C1 segment of cervical spinal cord (tissue), 14 donors: ENCODE measurements at places on chromosomes 1 and 21.

GRCh38 chr1:204726478-204726877 lies 40.9 kb upstream of the LRRN2 start:
- no peak for DNase-seq

GRCh38 chr1:94592571-94592920 lies 51.0 kb upstream of the F3 start:
- peak; percentile 13 for DNase-seq

- no peak for DNase-seq
Measured at GRCh38 chr1:219661464-219662092, 48.7 kb upstream of the ZC3H11B start.

DNA sequence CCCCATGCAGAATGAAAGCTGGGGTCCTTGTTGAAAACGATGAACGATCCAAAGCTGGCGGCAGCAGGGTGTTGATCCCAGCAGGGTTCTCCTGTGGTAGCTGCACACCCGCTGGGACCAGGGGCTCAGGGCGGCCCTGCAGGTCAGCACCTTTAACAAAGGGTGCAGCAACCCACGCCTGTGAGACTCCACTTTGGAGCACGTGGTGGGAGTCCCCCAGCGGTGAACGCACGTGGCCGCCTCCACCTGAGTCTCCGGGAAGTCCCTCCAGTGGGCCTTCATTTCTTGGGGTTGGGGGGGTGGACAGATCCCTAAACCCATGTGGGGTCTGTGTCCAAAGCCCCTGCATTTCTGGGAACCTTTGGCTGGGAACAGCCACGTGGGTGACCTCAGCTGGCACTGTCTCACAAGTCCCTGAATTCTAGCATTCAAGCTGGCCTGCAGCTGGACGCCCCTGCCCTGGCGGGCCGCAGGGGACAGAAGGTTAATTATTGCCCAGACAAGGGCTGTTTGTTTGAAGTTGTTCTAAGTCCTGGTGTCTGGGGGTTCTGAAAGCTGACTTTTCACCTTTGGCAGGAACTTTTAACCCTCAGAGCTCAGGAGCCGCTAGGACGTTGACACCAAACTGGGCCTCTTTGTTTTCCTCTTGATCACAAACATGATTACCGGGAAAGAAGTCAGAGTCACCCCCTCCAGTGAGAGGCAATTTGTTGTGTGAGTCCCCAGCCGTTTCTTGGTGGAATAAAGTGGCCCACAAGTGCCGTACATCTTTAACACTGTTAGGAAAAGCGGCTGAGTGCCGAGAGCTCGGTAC lies 64.5 kb downstream of the COL18A1 start:
- DNase-seq, result peak; percentile 60

GRCh38 chr1:230509281-230509977 lies 83.3 kb upstream of the PGBD5 start:
- no peak for DNase-seq

GRCh38 chr1:201739492-201740085 lies 89.4 kb upstream of the IPO9 start:
- peak; percentile 60 for DNase-seq

GRCh38 chr1:153233448-153233847 lies 16.1 kb downstream of the PRR9 start:
- DNase-seq, result no peak

DNA sequence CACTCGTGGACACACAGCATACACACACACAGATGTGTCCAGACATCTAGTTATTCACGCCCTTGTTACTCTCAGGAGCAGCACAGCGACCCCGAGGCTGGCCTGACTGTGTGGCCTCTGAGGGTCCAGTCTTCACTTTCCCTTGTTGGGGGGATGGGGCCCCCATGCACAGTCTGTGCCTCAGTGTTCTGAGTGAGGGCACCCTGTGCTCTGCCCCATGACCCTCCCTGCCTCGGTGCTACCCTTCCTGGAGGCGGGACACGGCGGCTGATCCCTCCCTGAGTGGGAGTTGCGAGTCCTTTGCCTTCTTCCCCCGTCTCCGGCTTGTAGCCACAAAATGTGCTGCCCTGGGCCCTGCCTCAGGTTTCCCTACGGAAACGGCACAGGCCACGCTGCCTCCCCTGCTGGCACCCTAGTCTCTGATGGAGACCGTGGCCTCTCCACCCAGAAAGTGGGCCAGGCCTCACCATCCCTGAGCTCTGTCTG lies 8.6 kb downstream of the CSTB start:
- DNase-seq, result no peak

GRCh38 chr1:23478896-23479665 lies 4.9 kb downstream of the ASAP3 start:
- no peak for DNase-seq
